ENCODE measurements at places on chromosomes 2 and 18. TPM values are rescaled to one million over a fixed set of nuclear protein-coding genes. Genes with fewer than 3 reads are reported as not detected.

CSRNP3 gene
- total RNA-seq: 0.19 TPM

LINC00305 gene
- not detected for total RNA-seq

GRCh38 chr2:118833716-118834439 lies 13.6 kb downstream of the EN1 start:
- DNase-seq: no peak
- peaks cover 29% of the 10 kb centered on the region for H3K27me3 ChIP-seq
- H3K27ac ChIP-seq: no peak overlapping the region
- H3K4me3 ChIP-seq: no peak overlapping the region
- peaks cover 14% of the 10 kb centered on the region for H3K4me1 ChIP-seq

GRCh38 chr18:29494371-29494770 lies 1317.4 kb upstream of the CDH2 start:
- no peaks in the 10 kb centered on the region for H3K27me3 ChIP-seq
- DNase-seq: no peak
- no peak overlapping the region for H3K27ac ChIP-seq
- no peaks in the 10 kb centered on the region for H3K4me1 ChIP-seq
- no peaks in the 10 kb centered on the region for H3K36me3 ChIP-seq
- no peak overlapping the region for H3K4me3 ChIP-seq

DNA sequence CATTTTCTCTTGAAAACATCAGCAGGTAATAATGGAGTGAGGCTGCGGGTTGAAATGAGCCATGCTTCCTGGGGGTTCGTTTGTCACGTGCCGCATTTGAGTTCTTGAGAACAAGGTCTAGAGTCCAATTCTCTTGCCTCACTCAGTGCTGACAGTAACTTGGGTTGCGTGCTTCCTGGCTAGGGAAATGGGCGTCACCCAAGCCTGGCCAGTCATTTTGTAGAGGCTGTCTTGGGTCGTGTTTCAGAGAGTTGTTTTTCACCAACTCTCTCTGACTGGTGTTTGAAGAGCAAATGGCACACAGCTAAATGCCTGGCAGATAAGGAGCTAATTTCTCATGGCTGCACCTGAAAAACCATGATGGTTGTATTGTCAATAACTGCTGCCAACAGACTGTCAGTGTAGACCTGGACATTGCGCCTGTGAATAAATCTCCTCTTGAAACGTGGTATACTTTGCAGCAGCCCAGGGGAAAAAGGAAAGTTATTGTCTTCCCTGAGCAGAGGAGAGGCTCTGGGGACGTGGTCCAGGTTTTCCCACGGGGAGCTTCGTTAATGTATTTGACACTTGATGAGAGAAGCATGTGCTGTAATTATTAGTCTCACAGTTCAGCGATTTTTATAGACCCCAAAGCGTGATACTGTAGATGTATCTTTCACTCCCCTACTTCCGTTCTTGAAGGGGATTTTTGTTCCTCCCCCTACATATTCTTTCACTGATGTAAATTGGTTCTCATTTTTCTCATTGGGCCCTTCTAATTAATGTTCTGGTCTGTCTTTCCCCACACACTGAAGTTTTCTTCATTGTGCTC lies 196.0 kb downstream of the FHOD3 start:
- no peaks in the 10 kb centered on the region for H3K27me3 ChIP-seq
- no peak for DNase-seq
- no peak overlapping the region for H3K4me3 ChIP-seq
- no peak overlapping the region for H3K27ac ChIP-seq
- peaks cover 6% of the 10 kb centered on the region for H3K4me1 ChIP-seq

- H3K27me3 ChIP-seq: no peaks in the 10 kb centered on the region
- no peak overlapping the region for H3K4me3 ChIP-seq
- no peaks in the 10 kb centered on the region for H3K4me1 ChIP-seq
- DNase-seq: no peak
- no peak overlapping the region for H3K27ac ChIP-seq
Observed at GRCh38 chr18:79902075-79902474, 49.4 kb downstream of the SLC66A2 start.

Measured in T-cell (primary cell).